Neuronal stem cell (in vitro differentiated cells): ENCODE measurements at places on chromosomes 2 and 18.

DNA sequence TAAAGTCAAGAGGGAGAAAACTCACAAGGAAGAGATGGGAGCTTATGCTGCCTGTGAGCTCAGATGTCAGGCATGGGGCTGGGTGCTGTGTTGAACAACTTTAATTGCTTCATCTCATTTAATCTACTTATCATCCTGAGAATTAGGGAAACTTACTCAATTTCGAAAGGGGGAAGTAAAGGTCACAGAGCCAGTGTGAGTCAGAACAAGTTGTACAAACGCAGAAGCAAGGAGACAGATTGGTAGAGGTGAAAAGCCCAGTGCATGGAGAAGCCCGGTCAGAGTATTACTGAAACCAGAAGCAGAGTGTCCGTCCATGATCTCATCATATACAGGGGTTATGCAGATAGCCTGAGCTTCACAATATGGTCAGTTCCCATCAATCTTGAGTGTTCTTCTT is 281.1 kb upstream of the POU3F3 start:
- DNase-seq, result no peak

GRCh38 chr2:42754021-42754775 is 9.7 kb downstream of the OXER1 start:
- DNase-seq, result no peak

- DNase-seq, result no peak
Measured at GRCh38 chr2:189609853-189610252, 29.3 kb upstream of the SLC40A1 start.

- DNase-seq, result no peak
Measured at GRCh38 chr18:39057423-39058064, 1491.9 kb upstream of the CELF4 start.

DNA sequence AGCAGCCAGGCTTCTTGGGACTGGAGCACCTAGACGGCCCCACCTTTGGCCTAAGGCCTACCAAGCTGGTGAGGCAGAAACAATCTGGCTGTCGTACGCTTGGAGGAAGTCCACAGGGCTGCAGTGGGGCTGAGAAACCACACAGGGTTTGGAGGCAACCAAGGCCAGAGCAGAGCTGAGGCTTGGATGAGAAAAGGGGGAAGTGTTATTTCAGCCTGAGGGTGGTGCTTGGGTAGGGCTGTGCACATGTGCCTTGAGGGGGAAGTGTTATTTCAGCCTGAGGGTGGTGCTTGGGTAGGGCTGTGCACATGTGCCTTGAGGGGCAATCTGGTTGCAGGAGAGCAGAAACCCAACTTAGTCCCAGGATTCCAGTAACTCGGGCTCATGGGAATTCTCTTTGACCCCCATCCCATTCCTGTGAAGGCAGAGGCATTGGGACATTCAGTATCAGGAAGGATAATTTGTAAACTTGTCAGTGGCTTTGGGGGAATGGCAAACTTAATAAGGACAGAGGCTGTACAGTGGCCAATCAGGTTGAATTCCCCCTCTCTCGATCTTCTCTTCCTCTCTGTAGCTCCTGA is 971 bp upstream of the FBXO41 start:
- no peak for DNase-seq

DNA sequence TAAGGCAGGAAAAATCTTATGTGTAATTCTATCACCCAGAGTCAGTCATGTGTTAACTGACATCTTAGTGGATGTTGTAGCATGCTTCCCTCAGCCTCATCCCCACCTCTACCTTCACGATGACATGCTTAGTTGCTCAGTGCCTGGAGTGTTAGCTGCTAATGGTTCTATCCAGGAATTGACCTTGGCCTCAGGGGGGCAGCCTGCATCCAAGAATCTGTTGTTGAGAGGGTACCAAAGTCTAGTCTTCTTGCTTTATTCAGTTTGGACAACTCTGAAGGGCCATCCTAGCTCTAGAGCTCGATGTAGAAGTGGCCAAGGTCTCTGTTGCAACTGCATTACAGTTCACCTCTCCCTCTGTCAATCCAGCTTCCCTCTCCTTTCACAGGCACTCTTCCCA is 61.2 kb downstream of the ACYP2 start:
- DNase-seq, result no peak

- DNase-seq, result no peak
Measured at GRCh38 chr18:75644871-75645270, 217.4 kb upstream of the SMIM21 start.

GRCh38 chr2:10912076-10912731 is 470 bp downstream of the KCNF1 start:
- DNase-seq, result no peak

- no peak for DNase-seq
Measured at GRCh38 chr2:45649462-45649857, 2.0 kb upstream of the PRKCE start.

- DNase-seq, result no peak
Measured at GRCh38 chr2:43224571-43225092, 1.8 kb downstream of the ZFP36L2 start.

GRCh38 chr2:233674314-233674713 is 2.6 kb downstream of the UGT1A9 start:
- DNase-seq, result no peak

DNA sequence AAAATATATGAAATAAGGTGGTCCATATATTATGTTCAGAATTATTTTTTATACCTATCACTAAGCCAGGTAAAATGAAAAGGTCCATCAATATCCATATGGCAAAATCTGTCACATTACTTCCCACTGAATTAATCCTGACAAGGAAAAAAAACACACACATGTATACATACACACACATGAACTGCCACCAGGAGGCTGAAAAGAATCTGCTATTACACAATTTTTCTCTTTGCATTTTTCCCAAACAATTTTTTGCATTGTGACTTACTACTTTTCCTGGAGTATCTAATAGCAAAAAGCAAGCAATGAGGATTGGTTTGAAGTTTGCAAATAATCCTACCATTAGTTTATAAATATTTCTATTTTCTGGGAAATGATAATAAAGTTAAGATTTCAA is 128.2 kb upstream of the CD226 start:
- DNase-seq, result no peak

DNA sequence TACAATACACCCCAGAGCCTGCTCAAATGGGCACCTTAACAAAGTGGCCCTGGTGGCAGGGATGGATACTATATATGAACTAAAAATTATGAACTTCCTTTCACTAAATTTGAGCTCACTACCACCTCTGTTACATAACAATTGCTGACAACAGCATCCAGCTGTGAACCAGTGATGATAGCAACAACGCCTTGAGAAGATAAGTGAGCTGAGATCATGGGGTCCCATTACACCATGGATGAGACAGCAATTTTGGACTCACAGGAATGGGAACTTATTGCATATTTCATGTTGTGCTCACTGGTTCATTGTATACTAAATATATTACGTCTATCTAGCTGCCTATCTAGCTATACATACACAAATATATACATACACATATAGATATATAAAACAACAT is 16.9 kb upstream of the ALMS1 start:
- DNase-seq, result no peak

DNA sequence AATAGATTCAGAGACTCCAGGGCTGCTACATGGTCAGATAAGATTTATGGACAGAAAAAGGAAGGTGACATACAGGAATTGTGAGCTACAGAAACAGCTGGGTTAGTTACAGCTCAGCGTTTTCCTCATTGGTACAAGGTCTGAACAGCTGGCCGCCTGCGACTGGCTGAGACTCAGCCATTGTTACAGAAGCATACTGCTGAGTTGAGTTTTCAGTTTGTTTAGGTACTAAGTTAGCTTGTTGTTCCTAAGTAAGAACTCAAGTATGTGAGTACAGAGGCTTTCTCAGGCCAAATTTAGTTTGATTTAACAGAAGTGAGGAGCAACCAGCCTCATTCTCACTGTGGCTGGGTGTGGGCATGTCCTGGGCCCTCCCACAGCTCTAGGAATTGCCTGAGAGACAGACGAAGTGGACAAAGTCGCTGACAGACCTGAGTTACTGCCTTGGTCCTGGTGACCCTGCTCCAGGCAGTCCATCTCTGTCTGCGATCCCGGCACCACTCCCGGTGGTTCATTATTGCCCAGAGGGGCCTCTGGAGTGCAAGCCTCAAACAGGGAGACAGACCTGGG is 27.8 kb upstream of the RHOB start:
- DNase-seq, result no peak

- no peak for DNase-seq
Measured at GRCh38 chr2:160036736-160037135, 25.7 kb downstream of the PLA2R1 start.

- DNase-seq, result no peak
Measured at GRCh38 chr2:95344215-95344583, 47.1 kb downstream of the KCNIP3 start.

DNA sequence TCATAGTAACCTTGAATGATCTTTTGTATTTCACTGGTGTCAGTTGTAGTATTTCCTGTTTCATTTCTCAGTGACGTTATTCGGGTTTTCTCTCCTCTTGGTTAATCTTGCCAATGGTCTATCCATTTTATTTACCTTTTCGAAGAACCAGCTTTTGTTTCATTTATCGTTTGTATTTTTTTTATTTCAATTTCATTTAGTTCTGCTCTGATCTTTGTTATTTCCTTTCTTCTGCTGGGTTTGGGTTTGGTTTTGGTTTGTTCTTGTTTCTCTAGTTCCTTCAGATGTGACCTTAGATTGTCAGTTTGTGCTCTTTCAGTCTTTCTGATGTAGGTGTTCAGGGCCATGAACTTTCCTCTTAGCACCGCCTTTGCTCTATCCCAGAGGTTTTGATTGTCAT is 36.7 kb downstream of the SP140 start:
- no peak for DNase-seq

DNA sequence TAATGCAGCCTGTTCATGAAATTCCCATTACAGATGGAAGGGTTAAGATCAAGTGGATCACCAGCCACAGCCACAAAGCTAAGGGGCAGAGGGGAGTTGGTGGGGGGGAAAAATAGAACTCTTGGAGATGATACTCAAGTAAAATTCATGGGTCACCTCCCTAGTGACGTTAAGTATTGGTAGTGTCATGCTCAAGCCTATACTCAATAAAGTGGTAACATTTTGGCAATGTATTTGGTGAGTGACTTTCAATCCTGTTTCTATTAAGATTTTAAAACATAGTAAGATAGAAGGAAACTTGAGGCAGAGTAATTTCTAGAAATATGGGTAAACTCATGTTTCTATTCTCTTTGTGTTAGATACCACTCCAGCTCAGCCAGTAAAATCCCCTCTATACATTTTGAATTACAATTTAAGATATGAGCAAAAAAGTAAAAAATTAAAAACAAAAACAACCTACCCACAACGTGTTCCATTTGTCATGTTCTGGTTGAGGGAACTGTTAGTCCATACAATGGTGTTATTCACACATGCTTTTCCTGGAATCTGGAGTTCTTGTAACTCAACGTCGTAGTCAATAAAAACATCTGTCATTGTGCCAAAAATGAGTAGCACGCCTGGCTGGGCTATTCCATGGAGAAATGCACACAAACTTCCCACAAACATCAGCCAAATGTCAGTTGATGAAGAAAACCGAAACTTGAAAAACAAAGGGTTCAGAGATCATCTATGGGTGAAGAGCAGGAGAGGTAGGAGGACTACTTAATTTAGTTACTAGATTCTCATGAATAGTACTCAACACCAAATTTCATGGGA is 18.1 kb downstream of the ABCB11 start:
- DNase-seq, result no peak

- no peak for DNase-seq
Measured at GRCh38 chr2:52340171-52340570, 1308.2 kb upstream of the NRXN1 start.

DNA sequence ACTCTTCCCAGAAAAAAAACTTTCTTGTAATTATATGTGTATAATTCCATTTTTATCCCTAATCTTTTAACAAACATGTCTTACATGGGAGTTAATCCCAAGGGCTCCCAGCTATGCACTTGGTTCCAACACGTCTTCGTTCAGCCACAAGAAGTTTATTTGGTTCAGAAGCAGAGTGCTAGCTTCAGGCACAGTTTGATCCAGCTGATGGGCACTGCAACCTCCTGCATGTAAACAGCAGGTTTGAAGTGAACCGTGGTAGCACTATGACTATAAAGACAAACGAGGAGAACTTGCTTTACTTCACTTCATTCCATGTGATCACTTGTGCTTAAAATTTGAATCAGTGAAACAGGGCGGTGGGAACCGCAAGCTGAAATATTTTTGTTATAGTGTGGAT is 7.0 kb upstream of the RNASEH1 start:
- DNase-seq, result no peak

DNA sequence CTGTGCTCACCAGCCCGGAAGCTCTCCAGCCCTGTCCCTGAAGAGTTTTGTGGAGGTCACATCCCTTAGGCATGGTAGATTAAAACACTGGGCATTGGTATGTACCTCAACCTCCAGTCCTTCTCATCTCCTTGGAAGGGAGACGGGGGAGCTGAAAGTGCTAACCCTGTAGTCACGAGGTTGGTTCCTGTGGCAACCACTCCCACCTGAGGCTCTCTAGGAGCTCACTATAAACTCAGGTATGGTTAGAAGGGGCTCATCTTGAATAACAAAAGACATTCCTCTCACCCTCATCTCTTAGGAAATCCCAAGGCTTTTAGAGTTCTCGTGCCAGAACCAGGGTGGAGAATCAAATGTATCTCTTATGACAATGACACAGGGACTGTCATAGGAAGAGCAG is 43.0 kb upstream of the MGAT4A start:
- no peak for DNase-seq

DNA sequence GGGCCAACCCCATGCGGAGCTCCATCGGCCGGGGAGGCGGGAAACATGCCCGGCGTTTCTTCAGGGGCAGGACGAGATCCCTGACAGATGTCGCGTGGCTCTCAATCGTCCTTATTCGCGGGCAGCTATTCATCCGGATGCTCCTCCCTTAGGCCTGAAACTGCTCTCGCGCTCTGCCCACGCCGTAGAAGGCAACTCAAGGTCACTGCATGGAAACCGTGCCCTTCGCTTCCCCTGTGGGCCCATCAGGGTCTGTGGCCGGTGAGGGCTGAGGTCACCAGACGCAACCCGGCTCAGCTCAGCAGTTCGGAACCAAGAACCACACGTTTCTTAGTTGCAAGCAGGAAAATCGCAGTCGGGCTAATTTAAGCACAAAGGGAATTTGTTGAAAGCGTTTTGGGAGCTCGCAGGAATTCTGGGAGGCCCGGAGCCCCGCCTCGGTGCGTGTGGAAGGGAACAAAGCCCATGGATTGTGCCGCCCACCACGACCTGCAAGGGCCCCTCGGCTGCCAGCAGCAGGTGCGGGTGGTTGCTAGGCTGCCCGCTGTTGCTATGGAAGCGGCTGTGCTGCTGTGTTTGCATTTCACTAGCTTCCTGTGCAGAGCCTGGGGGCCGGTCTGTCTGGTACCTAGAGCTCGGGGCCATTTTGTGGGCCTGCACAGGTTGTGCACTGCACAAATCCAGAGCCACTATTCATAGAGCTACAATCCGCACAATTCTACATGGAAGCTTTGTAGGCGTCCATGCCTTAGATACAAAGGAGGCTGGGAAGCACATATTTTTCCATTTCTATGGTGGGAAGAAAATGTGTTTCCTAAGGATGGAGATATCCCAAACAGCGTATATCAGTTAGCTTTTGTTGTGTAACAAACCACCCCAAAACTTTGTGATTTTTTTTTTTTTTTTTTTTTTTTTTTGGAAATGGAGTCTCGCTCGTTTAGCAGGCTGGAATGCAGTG is 6.0 kb upstream of the ALLC start:
- peak; percentile 86 for DNase-seq

- DNase-seq, result no peak
Measured at GRCh38 chr2:97741686-97742085, 28.3 kb downstream of the ZAP70 start.
